ENCODE measurements at places on chromosomes 3 and 15. TPM values are rescaled to one million over a fixed set of nuclear protein-coding genes. Genes with fewer than 3 reads are reported as not detected.
A peak's percentile ranks its signal among the peaks of the same experiment; 100 is the strongest.

DNA sequence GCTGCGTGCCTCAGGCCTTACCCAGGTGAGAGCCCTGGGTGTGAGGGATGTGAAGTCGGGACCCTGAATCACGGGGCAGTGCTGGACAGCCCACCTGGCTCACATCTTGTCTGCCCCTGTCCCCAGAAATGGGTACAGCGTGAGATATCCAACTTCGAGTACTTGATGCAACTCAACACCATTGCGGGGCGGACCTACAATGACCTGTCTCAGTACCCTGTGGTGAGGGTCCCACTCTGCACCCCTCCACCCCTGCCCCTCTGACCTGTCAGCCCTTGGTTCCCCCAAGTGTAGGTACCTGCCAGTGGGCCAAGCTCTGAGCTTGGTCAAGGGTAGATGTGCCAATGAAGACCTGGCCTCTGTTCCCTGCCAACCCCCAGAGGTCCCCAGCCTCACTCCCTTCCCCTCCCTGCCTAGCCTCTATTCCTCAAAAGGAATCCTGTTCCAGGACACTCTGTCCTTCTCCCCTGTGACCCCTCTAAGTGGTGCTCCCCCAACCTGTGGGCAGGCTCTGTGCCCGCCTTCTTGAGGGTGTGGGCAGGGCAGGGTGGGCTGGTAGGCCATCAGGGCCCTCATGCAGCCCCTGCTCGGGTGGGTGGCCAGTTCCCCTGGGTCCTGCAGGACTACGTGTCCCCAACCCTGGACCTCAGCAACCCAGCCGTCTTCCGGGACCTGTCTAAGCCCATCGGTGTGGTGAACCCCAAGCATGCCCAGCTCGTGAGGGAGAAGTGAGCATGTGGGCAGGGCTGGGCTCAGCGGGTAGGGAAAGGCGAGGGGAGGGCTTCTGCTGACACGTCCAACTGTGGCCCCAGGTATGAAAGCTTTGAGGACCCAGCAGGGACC lies 25.1 kb downstream of the NBEAL2 start:
- H3K27me3 ChIP-seq = no peaks in the 10 kb centered on the region
- DNase-seq = no peak
- no peak overlapping the region for H3K27ac ChIP-seq
- H3K4me1 ChIP-seq = peaks cover 17% of the 10 kb centered on the region

Gene KBTBD12
- total RNA-seq = not detected

- no peaks in the 10 kb centered on the region for H3K36me3 ChIP-seq
- H3K27ac ChIP-seq = peak overlapping the region; percentile 72
- H3K4me3 ChIP-seq = no peak overlapping the region
These were observed 36.0 kb upstream of the TIMP4 start for GRCh38 chr3:12194669-12195161.

Gene SGO1
- total RNA-seq = 22.5 TPM

- DNase-seq = no peak
- H3K4me3 ChIP-seq = no peak overlapping the region
- no peaks in the 10 kb centered on the region for H3K27me3 ChIP-seq
- no peak overlapping the region for H3K27ac ChIP-seq
- H3K36me3 ChIP-seq = peaks cover 21% of the 10 kb centered on the region
These were observed 38.3 kb downstream of the CHSY1 start for GRCh38 chr15:101213570-101213969.

GRCh38 chr3:36489101-36489500 lies 108.8 kb downstream of the STAC start:
- DNase-seq = no peak
- H3K27ac ChIP-seq = no peak overlapping the region
- peaks cover 3% of the 10 kb centered on the region for H3K36me3 ChIP-seq

- no peaks in the 10 kb centered on the region for H3K4me1 ChIP-seq
- no peak for DNase-seq
- H3K27ac ChIP-seq = no peak overlapping the region
- H3K27me3 ChIP-seq = no peaks in the 10 kb centered on the region
- H3K36me3 ChIP-seq = no peaks in the 10 kb centered on the region
These were observed 118.0 kb downstream of the ABI3BP start for GRCh38 chr3:100875239-100875638.

DNA sequence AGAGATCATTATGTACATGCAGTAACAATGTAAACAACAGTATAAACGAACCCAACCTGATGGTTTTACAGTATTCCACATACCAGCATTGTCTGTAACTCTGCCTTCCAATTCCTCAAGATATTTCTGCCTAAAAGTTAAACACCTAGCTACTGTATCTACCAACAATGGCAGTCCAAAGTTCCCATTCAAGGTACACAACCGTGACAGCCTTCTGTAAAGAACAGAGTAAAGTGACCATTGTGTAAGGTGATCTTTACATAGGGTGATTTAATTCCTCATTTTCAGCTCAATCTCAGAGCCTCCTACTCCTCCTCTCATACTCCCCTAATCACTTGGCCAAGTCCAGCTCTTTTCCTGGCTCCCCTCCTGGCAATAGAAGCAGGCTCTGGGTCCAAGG lies 10.4 kb downstream of the SECISBP2L start:
- peaks cover 12% of the 10 kb centered on the region for H3K4me1 ChIP-seq
- H3K27me3 ChIP-seq = no peaks in the 10 kb centered on the region
- peaks cover 19% of the 10 kb centered on the region for H3K36me3 ChIP-seq
- DNase-seq = no peak
- H3K27ac ChIP-seq = no peak overlapping the region

DNA sequence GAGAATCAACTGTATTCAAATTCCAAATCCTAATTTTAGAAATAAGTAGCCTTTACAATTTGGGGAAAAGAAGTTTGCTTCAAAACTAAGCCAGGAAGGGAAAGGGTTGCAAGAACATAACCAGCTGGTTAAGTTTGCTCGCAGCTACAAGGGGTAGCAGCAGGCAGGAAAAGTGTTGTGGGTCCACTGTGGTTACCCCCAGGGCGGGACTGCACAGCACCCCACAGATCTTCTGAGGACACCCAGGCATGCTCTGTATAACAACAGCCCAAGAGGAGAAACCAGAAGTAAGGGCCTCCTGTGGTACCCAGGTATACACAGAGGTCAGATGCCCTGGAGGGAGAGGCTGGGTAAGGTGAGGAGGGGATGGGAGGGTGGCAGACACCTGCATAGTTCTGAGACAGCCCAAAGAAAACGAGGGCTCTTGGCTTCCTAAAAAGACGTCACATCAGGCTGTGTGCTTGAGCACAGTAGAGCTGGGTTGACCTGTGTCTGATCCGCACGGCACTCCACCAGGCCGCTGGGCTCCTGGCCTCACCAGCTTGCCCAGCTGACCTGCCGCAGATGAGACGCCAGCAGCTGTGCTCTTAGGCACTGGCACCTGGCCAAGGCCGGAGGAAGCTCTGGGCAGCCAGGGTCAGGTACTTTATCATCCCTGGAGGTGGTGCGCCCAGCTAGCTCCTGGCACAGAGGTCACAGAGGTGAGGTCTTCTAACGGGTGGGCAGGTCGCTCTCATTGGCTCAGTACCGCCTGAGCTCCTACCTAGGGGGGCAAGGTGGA lies 81.8 kb upstream of the SNRPA1 start:
- DNase-seq = no peak
- H3K36me3 ChIP-seq = no peaks in the 10 kb centered on the region
- no peak overlapping the region for H3K27ac ChIP-seq
- no peaks in the 10 kb centered on the region for H3K27me3 ChIP-seq

Gene SI
- not detected for total RNA-seq

DNA sequence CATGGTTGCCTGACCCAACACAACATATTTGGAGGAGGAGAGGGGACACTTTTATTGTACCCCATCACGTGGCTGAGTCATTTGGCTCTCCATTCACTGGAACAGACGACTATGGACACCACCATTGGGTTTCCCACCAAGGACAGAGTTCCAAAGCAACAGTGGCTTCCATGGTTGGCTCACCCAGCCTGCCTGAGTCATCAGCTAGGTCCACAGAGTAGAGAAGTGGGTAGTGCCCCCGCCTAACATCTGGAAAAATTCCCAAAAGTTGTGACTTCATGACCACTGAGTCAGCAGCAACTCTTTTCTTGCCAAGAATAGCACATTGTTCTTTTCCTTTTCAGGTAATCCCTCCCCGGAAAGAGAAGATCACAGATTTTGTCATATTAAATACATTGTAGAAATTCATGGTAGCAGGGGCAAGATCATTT lies 3.0 kb upstream of the PPP1R2 start:
- DNase-seq = peak; percentile 77
- no peaks in the 10 kb centered on the region for H3K27me3 ChIP-seq
- peaks cover 5% of the 10 kb centered on the region for H3K36me3 ChIP-seq

Gene TMEM207
- total RNA-seq = not detected

Gene GOLGA6L4
- 0.16 TPM for total RNA-seq

Gene MFN1
- total RNA-seq = 29.7 TPM

Gene TTLL3
- total RNA-seq = 5.8 TPM

Gene CFAP20DC
- total RNA-seq = 4.8 TPM

Gene DPH3
- 12.6 TPM for total RNA-seq

Gene FMN1
- total RNA-seq = 2.3 TPM

GRCh38 chr3:94269763-94270162 lies 206.9 kb downstream of the NSUN3 start:
- no peak overlapping the region for H3K4me3 ChIP-seq
- H3K4me1 ChIP-seq = peaks cover 29% of the 10 kb centered on the region
- DNase-seq = peak; percentile 48
- no peaks in the 10 kb centered on the region for H3K36me3 ChIP-seq

DNA sequence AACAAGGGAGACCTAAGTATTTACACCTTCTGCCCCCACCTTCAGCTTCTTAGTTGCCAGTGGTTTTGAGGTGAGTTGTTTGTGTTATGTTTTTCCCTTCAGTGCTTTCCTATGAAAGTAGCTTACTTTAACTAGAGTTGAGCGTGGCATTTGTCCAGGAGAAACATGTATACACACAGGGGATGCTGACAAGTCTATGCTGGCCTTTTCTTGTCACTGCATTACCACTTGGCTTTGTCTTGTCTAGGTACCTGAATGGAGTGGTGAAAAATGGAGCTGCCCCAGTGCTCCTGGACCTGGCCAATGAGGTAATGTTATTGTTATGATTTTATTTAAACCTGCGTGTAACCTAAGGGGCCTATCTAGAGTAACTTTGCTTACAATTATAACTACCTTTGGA lies 74.4 kb downstream of the CDIN1 start:
- no peaks in the 10 kb centered on the region for H3K4me1 ChIP-seq
- no peaks in the 10 kb centered on the region for H3K36me3 ChIP-seq
- no peak overlapping the region for H3K4me3 ChIP-seq
- no peak for DNase-seq
- H3K27me3 ChIP-seq = no peaks in the 10 kb centered on the region
- no peak overlapping the region for H3K27ac ChIP-seq

- no peaks in the 10 kb centered on the region for H3K27me3 ChIP-seq
- H3K4me3 ChIP-seq = no peak overlapping the region
- peaks cover 6% of the 10 kb centered on the region for H3K36me3 ChIP-seq
- no peak for DNase-seq
- H3K27ac ChIP-seq = no peak overlapping the region
These were observed 83.1 kb downstream of the RETNLB start for GRCh38 chr3:108673988-108674661.

DNA sequence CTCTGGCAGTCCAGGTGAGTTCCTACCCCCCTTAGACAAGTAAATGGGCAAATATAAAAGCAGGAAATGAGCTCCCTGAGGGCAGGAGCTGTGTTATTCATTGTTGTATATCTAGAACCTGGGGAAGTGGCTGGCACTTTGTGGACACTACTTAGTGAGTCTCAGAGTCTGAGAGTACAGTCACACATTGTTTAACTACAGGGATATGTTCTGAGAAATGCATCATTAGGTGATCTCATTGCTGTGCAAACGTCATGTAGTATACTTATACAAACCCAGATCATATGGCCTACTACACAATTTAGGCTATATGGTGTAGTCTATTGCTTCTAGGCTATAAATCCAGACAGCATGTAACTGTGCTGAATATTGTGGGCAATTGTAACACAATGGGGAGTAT lies 52.4 kb downstream of the DRD3 start:
- DNase-seq = no peak
- H3K36me3 ChIP-seq = no peaks in the 10 kb centered on the region
- no peaks in the 10 kb centered on the region for H3K27me3 ChIP-seq
- no peak overlapping the region for H3K4me3 ChIP-seq
- H3K4me1 ChIP-seq = peaks cover 23% of the 10 kb centered on the region

- H3K4me3 ChIP-seq = no peak overlapping the region
- H3K27me3 ChIP-seq = no peaks in the 10 kb centered on the region
- H3K4me1 ChIP-seq = no peaks in the 10 kb centered on the region
These were observed 71.9 kb downstream of the CADPS start for GRCh38 chr3:62803276-62803675.

GRCh38 chr3:15795651-15796308 lies 2.0 kb downstream of the ANKRD28 start:
- peak; percentile 30 for DNase-seq
- peaks cover 40% of the 10 kb centered on the region for H3K36me3 ChIP-seq
- peak overlapping the region; percentile 96 for H3K27ac ChIP-seq
